ENCODE measurements at places on chromosomes 16 and 17. TPM values are rescaled to one million over a fixed set of nuclear protein-coding genes. Genes with fewer than 3 reads are reported as not detected.

TMIGD1 gene
- total RNA-seq = not detected

GRCh38 chr16:62967163-62967562, 930.9 kb upstream of the CDH8 start:
- no peak for DNase-seq

- DNase-seq = no peak
Measured at GRCh38 chr17:5596421-5596820, 12.1 kb upstream of the NLRP1 start.

DNA sequence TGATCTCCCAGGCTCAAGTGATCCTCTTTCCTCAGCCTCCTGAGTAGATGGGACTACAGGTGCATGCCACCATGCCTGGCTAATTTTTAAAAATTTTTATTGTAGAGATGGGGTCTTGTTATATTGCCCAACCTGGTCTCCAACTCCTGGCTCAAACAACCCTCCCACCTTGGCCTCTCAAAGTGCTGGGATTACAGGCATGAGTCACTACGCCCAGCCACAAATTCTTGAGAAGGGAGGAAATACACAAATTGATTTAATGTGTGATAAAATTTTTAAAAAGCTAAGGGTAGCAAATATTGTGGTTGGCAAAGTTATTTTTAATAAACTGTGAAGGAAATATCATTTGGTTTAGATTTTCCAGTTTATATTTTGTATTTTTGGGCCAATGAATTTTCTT, 9.6 kb downstream of the ITGAD start:
- no peak for DNase-seq

CD300LB gene
- not detected for total RNA-seq

PRKCB gene
- 49.3 TPM for total RNA-seq

- no peak for DNase-seq
Measured at GRCh38 chr16:5046914-5047313, 13.2 kb upstream of the NAGPA start.

DNA sequence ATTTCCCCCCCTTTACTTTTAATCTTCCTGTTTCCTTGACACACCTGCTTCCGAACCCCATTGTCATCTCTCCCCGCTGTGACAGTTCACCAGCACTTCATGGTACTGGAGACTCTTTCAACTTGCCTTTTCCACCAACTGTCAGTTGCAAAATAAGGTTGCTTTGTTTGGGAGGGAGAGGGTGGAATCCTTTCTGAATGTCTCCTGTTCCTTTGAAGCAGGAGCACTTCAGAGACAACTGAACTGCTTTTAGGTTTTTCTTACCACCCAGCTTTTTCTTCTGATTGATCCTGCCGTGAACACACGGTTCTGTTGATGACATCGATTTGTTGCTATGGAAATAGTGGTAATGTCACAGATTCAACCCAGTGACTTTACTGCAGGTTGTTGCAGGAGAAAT, 42.0 kb downstream of the RPA1 start:
- no peak for DNase-seq

SLC5A2 gene
- 1.2 TPM for total RNA-seq

GRCh38 chr16:50323335-50324011, 45.3 kb downstream of the BRD7 start:
- no peak for DNase-seq

ANTKMT gene
- total RNA-seq = 13.0 TPM

GRCh38 chr16:22318690-22319358, 21.6 kb downstream of the POLR3E start:
- no peak for DNase-seq

OR1A1 gene
- total RNA-seq = not detected

C16orf89 gene
- 3.3 TPM for total RNA-seq

- DNase-seq = peak; percentile 91
Measured at GRCh38 chr17:7242717-7243452, 636 bp upstream of the GABARAP start.

ANKFY1 gene
- total RNA-seq = 33.0 TPM
